CD14-positive monocyte (primary cell): ENCODE measurements at places on chromosomes 1 and 21.

- DNase-seq = no peak
Measured at GRCh38 chr1:145758116-145758515, 38.8 kb downstream of the CD160 start.

- DNase-seq = no peak
Measured at GRCh38 chr1:20115479-20115878, 3.9 kb downstream of the PLA2G2D start.

DNA sequence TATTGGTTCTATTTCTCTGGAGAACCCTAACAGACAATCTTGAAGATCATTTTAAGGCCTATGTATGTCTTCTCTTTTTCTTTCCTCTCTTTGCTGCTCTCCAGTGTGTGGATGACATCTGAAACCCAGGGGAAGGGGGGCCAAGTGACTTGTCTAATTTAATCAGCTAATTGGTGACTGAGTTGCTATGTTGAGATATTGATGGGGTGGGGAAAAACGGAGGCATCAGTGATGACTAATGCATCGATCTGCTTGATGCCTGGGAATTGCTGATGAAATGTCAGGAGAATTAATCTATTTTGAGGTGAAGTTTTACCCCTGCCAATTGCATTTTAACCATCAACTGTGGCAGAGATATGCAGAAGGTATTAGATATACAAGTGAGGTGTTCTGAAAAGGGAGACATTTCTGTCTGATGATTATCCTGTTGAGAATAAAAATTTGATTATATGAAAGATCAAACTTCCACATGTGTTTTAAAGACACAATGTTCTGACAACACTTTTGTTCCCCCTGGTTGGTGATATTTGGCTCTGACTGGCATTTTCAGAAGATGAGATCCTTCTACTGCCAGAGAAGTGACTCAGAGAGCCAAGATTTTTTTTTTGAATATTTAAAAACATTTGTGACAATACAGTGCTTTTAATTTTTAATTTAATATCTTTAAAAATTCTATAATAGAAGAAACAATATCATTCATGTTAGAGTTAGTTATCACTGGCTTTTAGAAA is 18.7 kb upstream of the PTGFR start:
- DNase-seq = no peak

DNA sequence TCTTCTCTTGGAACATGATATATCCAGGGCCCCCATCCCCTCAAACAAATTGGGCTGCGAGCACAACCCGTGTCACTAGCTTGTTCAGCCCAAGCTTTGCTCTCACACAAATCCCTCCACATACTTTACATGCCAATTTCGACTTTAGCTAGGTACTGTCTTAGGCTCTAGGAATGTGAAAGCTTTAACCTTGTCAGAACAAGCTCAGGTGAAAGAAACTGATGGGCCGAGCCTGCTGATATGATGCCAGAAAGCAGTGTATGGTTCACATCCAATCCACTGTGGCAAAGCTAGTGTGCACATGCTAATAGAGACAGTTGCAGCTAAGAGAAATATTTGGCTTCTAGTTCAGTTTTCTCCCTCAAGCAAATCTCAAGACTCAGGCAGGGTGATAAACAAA is 79.5 kb downstream of the TNFSF18 start:
- DNase-seq = no peak

GRCh38 chr1:3652548-3653285 is 401 bp downstream of the TP73 start:
- no peak for DNase-seq

GRCh38 chr1:3779912-3780416 is 7.4 kb downstream of the SMIM1 start:
- DNase-seq = no peak
